Stimulated activated CD4-positive, alpha-beta T cell treated with anti-CD3 and anti-CD28 coated beads, Interleukin-2, amount 100 ng/mL, for 4 hours (primary cell): ENCODE measurements at places on chromosomes 1 and 21.
A peak's percentile ranks its signal among the peaks of the same experiment; 100 is the strongest.

DNA sequence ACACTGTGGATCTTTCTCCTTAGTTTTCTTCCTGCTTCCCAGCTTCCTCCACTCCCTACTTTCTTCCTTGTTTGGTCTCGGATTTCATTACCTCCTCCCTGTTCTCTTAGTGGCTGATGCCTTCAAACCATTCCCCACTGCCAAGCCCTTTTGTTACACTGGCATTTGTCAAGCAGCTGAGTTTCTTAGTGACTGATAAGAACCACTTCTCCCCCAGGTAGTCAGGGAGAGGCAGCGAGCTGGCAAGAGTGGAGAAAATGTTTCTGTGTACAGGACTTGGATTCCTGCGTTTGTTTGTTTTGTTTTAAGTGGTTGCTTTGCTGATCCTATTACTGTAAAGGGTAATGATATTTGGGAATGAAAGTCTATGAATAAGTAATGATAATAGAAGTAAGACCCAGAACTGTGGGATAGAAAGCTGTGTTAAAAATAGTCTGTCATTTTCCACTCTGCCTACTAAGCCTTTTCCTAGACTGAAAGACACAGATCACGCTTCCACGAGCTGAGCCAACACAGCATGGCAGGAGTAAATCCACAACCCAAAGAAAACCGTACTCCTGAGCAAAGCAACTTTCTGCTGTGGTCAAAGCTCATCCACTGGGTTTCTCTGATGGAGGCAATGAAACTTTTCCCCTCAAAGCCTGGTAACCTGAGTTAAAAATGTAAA lies 10.1 kb upstream of the SERTAD4 start:
- no peak for DNase-seq

GRCh38 chr1:88684482-88685258 lies 597 bp downstream of the PKN2 start:
- DNase-seq, result peak; percentile 21

- no peak for DNase-seq
Measured at GRCh38 chr1:12081648-12082396, 18.7 kb downstream of the TNFRSF8 start.

GRCh38 chr1:9250411-9251381 lies 16.1 kb downstream of the H6PD start:
- no peak for DNase-seq

DNA sequence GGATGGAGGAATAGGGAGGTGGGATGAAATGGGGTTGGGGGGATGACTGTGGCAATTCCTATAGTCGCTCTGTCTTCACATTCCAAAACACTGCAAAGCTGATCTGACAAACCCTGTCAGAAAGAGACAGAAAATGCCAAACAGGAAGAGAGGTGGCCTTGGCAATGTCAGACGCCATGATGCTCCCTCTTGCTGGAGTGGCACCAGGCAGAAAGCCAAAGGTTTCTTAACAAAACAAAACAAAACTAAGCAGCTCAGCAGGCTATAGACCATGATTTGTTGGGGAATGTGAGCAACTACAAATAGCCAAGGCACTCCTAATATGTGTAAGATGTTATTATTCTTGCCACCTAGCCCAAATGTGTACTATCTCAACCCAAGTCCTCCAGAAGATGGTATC lies 42.9 kb upstream of the PLA2G2C start:
- no peak for DNase-seq

DNA sequence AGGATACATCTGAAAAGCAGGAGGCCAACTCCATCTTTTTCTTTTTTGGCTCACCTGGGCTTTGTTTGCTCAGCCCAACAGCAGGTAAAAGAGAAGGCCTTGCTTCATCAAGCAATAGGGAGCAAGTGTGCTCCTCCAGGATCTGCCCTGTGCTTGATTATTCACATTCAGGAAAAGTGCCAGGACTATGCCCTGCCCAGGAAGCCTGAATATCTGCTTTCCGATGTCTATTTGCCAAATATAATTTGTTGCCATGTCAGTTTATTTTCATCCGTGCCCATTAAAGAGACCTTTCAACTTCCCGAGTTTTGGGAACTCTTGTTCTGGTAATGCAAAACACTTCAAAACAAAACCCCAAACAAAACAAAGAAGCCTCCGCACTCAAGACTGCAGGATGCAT lies 185.3 kb downstream of the CDC7 start:
- no peak for DNase-seq

GRCh38 chr1:39919545-39919944 lies 17.8 kb upstream of the MYCL start:
- DNase-seq, result peak; percentile 46

DNA sequence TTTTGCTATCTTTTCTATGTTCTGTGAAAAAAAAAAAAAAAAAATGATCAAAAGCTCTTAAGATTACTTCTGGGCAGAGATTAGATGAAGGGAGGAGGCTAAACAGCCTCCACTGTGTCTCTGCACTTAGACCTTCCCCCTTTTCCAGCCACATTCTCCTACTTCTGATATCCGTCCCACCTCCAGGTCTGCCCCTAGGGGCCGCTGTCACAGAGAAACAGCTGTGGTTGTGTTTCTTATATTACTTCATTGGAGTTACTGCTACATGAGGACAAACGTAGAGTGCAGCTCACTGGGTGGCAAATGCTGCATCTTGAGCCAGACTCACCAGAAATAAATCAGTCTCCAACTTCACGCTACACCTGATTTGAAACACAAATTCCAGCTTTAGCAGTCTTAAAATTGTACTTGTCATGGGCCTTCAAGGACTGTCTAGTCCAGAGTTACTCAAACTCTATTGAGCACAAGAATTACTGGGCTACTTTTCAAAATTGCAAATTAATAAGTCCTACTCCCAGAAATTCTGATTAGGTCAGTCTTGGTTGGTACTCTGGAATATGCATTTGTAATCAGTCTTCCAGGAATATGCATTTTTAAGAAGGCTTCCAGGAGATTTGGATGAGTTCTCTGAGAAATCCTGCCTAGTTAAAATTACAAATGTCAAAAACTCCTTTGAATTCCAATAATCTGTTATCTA lies 125.2 kb upstream of the PTBP2 start:
- no peak for DNase-seq

DNA sequence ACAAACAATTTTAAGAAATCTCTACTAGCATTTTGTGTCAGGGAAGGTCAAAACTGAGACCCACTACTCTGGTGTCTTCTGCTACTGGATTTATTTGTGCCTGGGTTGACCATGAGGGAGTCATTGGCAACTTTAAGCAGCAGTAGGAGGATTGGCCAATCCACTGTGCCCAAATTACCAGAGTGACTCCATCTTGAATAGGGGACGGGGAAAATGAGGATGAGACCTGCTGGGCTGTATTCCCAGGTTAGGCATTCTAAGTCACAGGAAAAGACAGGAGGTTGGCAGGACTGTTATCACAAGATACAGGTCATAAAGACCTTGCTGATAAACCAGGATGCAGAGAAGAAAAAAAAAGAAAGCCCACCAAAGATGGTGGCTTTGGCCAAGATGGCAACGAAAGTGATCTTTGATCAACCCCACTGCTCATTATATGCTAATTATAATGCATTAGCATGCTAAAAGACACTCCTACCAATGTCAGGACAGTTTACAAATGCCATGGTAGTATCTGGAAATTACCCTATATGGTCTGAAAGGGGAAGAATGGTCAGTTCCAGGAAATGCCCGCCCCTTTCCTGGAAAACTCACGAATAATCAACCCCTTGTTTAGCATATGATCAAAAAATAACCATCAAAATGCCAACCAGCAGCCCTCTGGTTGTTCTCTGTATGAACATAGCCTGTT lies 200.9 kb downstream of the LTN1 start:
- DNase-seq, result no peak

- no peak for DNase-seq
Measured at GRCh38 chr1:26838474-26839338, 12.2 kb downstream of the ZDHHC18 start.

GRCh38 chr1:25996966-25997827 lies 666 bp downstream of the PAFAH2 start:
- no peak for DNase-seq

DNA sequence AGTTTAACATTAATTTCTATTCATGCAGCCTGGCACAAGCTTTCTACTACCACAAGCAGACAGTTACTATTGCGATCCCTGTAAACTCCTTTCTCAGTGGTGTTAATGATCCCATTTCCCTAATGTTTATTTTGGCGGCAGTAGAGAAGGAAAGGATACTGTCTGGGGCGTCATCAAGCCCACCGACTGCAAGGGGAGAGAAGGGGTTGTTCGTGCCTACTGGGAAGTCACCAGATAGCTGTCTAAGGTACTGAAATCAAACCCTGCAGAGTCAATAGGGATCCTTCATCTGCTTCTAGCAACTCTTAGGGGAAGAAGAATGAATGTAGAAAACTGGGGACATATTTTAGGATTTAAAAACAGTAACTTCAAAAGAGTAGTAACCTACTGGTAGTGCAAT lies 95.2 kb upstream of the ADAR start:
- no peak for DNase-seq

DNA sequence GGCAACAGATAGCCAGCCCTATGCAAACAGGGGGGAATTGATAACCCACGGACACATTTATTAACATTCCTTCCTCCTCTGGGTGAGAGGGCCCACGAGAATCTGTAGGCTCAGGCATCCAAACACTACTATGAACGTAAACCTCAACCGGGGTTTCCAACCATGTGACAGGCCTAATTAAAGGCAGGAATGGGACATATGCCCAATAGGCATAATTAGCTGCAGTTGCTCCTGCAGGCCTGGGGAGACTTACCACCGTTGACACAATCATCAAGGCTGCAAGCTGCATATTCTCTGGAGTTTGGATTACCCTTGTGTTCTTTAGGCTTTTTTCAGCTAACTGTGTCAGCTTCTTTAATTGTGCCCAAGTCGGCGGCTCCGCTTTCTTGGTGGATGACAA lies 22.2 kb upstream of the GBP1 start:
- no peak for DNase-seq

DNA sequence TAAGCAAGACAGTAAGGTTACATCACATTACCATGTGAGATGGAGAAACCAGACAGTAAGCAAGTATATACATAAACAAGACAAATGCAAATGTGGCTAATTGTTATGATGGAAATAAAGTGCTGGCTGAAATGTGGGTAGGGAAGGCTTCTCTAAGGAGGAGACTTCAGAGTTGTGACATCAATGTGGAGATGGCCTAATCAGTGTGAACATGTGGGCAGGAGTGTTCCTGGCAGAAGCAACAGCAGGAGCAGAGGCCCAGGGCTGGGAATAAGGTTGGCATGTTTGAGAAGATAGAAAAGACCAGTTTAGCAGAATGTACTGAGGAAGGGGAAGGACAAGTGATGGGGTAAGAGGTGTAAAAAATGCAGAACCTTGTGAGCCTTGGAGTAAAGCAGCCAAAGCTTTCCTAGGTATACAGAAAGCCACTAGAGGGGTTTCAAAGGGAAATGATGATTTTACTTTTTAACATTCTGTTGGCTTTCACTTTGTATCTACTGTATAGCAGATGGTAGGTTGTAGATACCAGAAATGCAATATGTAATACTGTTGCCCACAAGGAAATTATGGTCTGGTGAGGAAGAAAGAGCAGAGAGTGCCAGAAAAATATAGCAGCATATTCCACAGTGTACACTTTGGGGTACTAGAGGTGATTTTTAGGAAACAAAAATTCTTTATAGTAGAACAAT lies 197.4 kb downstream of the FGGY start:
- no peak for DNase-seq

DNA sequence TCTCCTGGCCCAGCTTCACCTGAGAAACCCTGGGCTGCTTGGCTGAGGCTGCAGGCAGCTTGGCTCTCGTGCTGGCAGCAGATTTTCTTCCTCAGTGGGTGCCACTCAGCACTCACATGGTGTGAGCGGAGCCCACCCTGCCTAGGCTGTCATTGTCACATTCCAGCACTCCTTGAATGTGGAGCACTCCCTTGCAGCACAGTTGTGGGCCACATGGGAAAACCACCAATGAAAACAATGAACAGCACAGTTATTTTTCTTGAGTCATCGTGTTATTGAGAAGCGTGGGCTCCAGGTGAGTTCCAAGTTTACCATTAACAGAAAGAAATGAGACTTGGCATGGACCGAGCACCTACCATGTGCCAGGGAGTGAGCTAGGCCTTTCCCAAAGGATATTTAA lies 27.2 kb upstream of the TRIM67 start:
- DNase-seq, result no peak

GRCh38 chr21:44829507-44830092 lies 11.7 kb upstream of the SUMO3 start:
- DNase-seq, result no peak
